ENCODE measurements at places on chromosomes 5 and 9.

DNA sequence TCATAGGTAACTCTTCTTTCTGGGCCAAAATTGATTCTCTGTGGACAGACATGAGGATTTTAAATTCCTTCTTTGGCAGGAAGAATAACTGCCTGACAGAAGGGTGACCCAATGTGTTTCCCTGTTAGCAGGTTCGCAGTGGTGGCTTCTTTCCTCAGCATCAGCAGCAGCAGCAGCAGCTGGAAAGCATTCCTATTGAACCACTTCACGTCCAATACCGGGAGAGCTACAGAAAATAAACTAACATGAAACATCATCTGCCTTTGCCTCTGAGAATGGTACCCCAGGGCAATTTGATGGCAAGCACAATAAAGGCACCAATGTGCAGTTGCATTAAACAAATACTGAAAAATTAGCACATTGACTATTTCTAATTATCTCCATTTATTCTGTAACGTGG is 214.5 kb downstream of the TMEM167A start:
- DNase-seq: no peak

GRCh38 chr9:138105561-138106505 is 228.3 kb downstream of the CACNA1B start:
- DNase-seq: no peak

- no peak for DNase-seq
These were observed 65.8 kb downstream of the ZNF354C start for GRCh38 chr5:179125789-179126505.

DNA sequence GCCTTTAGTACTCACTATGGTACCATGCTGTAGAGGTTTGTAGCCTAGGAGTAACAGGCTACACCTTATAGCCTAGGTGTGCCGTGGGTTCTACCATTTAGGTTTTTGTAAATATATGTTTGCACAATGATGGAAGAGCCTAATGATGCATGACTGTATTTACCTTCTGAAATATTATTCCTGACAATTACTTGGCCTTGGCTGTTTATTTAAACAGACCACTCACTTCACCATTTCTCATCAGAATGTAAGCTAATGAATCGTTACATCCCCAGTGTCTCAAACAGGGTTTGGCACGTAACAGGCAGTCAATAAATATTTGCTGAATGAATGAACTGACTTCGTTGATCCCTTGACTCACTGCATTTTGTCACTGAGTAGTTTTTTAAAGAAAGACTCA is 93.1 kb downstream of the MED27 start:
- no peak for DNase-seq

GRCh38 chr9:137491735-137492432 is 32.8 kb upstream of the NSMF start:
- DNase-seq: no peak
